ENCODE measurements at places on chromosomes 3 and 15.

DNA sequence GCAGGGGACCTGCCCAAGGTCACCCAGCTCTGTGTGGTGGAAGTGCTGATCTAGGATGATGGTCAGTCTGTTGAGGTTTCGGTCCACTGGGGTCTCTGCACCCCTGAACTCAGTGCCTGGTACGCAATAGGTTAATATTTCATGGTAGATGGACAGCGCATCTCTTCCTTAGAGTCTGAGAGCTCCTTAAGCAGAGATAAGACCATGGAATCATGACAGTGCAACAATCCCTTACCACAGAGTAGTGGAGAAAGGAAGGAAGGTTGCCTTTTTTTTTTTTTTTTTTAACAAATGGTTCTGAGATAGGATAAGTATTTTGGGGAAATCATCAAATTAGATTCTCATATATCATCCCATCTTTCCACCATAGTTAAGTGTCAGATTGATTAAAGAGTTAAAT is 79.8 kb upstream of the SLC6A1 start:
- no peak for DNase-seq

- DNase-seq: no peak
These were observed 105.6 kb upstream of the SLC4A7 start for GRCh38 chr3:27589795-27590194.

DNA sequence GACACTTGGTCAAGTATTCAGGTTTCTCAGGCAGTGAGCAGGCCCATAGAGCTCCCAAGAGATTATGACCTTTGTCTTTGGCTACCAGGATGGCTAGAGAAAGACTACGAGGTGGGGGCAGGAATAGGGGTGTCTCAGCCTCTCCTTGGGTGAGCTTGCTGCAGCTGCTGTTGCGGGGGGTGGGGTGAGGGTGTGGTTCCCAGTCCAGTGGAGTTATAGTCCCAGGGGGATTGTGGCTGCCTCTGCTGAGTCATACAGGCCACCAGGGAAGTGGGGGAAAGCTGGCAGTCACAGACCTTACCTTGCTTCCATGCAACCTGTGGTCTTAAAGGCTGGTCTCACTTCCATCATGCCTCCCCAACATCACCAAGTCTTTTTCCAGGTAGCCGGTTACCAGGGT is 31.7 kb downstream of the ATP2C1 start:
- no peak for DNase-seq

- DNase-seq: no peak
These were observed 302.2 kb downstream of the PTPRG start for GRCh38 chr3:61863579-61863978.

DNA sequence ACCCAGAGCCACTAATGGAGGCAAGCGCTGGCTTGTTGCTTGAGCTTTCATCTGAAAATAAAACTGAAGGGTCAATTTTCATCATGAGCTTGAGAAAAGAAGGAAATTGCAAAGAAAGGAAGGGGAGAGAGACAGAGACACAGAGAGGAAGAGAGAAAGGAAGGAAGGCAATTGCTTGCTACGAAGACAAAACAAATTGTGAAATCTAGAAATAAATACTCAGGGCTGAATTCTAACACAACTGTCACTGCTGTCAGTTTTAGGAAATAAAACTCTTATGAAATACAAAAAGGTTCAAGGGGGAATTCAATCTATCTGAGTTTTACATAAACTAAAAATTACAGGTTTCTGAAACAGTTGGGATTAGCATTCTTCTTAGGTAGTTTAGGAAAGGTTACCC is 36.7 kb downstream of the FOXP1 start:
- no peak for DNase-seq
